Hematopoietic multipotent progenitor cell treated with erythropoietin and hydrocortisone succinate and interleukin-3 and kit ligand, for 17 days (in vitro differentiated cells): ENCODE measurements at places on chromosomes 5 and 9.

GRCh38 chr5:127922603-127923002 is 161.0 kb upstream of the SLC12A2 start:
- DNase-seq: no peak

DNA sequence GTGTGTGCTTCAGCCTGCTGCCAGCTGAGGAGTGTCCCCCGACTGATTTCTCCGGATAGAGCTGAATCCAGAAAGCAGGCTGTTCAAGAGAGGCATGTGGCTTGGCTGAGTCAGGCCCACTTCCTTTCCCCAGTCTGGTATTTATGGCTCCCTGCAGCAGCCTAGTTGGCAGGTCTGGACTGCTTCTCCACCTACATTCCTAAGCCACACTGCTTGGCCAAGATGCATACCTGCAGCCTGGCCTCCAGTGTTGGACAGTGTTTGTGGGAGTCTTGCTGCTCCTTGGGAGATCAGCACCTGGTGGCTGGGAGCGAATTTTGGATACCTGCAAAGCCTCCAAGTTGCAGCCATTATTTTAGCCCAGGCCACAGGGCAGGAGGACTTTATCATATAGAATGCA is 670.8 kb downstream of the ACTL7B start:
- DNase-seq: no peak

GRCh38 chr5:60672693-60673264 is 27.2 kb downstream of the DEPDC1B start:
- DNase-seq: no peak

DNA sequence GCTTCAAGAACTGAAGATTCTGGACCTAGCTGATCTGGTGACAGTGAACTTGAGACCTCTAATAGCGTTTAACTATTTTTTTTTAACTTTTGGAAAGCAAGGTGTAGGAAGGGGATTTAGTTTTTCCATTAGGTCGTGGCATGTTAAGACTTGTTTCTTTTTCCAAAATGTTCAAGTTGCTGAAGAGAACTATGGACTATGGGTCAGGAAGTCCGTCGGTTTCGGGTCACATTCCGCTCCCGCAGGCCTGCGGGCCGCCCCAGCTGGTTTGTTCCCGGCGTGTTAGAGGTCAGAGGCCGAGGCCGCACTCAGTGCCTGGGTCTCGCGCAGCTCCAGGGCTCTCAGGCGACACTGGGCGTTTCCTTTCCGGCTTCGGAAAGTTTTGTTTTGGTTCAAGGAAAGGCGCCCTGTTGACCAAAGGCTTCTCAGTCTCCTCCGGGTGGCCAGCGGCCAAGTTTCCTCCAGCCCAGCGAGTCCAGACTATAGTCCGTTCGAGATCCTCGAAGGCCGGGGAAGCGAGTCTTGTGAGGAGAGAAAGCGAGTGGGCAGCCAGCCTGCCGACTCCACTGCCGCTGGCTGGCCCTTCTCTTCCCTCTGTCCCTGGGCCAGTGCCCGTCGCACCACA is 586 bp upstream of the FCHO2 start:
- no peak for DNase-seq

DNA sequence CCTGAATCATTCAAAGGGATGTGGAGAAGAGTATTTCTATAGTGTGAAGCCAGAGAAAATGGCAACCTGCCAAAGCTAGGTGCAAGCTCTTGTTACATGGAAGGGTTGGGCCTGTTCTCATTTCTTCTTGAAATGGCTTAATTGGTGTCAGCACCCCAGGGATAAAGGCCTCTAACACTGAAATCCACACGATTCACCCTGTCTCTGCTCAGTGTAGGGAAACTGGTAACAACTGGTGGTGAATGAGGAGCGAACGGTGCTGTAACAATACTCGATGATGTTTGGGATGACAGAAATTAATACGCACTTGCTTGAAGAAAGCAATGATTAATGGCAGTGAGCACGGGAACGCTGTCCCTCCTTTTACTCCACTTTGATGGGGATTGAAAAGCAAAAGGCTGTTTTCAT is 16.2 kb downstream of the PBX3 start:
- DNase-seq: no peak

GRCh38 chr5:109516390-109516789 is 106.6 kb upstream of the PJA2 start:
- DNase-seq: no peak

DNA sequence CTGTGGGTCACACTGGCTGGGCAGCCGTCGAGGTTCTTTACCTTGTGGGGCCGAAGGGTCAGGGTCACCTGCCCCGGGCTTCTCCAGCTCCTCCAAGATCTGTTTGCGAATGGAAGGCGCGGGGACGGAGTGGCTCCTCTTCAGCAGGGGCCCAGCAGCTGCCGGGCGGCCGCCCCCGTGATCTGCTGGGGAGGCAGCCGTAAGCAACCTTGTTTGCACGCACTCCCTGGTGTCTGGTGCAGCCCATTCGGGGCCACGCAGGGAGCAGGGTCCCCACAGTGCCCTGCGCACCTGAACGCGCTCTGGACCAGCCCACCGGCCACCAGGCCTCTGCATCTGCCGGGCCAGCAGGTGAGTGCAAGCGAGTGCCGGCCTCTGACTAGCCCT is 34.9 kb downstream of the PNPLA7 start:
- no peak for DNase-seq

DNA sequence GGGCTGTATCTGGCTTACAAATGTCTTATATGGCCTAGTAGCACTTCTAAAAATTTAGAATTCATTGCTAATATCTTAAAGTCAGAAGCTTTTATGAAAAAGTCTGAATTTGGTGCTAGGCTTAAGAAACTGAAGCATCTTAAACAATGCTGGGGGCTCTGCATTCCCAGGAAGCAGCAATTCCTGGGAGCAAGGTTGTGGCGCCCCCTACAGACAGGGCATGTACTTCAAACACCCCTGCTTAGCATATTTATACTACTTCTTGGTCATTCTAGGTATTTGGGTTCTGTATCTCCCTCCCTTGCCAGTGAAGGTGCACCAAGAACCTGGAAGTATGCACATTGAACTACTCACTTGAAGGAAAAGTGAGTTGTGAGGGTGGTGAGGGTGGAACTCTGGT is 64.6 kb upstream of the GRIA1 start:
- DNase-seq: no peak

- DNase-seq: no peak
Observed at GRCh38 chr5:99030906-99031440, 102.2 kb upstream of the CHD1 start.
